NCI-H526 treated with DMSO at 0.1 percent for 48 hours (cell line): ENCODE measurements at places on chromosomes 13 and 19.

- no peak for DNase-seq
These were observed 9.5 kb upstream of the COMP start for GRCh38 chr19:18800636-18801035.

DNA sequence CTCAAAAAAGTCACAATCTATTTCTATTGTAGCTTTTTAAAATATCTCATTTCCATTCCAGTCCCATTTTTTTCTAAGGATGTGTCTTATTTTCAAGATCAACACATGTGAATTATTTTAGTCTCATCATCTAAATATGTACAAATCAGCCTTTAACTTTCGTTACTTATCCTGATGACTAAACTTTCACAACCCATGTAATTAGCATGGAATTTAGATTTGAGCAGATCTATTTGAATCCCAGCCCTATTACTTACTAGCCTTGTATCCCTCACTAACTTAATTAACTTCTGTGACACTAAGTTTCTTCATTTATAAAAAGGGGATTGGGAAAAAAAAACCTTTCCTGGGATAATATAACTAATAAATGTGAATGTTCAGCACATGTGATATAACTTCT, 81.1 kb downstream of the UFM1 start:
- DNase-seq: no peak

- peak; percentile 84 for DNase-seq
These were observed 1.5 kb downstream of the FOSB start for GRCh38 chr19:45469132-45469944.

- DNase-seq: no peak
These were observed 332.2 kb upstream of the SGCG start for GRCh38 chr13:22848539-22849052.

DNA sequence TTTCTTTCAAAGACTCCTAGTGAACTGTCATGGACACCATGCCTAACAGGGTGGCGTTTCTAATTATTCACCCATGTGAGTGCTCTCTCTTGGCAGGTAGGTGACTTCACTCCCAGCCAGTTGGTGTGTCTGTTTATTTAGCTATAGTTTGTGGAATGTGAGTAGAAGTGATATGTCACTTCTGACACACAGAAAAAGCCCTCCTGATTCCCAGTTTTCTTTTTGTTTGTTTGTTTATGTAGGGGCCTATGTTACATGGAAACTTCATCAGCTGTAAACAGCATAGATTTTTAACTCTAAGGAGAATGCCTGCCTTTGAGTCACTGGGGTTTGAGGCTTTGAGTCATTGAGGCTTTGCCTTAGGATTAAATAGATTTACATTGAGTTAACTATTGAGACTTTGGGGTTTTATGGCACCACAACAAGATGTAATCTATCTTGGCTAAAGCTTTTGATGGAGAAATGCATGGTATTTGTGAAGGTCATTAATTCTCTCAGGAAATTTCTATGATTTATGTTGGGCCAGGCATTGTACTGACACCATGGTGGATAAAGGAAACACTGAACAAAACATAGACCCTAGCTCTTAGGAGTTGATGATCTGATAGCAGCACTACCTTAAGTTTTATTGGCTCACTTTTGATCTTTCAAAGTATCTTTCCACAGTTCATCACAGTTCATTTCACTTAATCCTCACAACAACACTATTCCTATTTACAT, 45.3 kb downstream of the UFM1 start:
- DNase-seq: no peak

DNA sequence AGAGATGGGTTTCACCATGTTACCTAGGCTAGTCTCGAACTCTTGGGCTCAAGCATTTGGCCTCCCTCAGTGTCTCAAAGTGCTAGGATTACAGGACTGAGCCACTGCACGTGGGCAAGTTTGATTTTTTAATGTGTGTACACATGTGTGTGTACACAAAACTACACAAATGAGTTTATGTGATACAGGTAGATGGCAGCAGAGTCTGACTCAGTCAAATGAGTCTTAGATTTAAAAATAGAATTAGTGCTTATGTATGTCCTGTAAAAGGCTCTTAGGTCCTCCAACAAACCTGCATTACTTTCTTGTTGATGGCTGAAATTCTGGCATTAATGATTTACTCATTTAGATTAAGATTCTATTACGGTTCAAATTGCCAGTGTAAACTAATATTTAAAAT, 293.7 kb downstream of the PCDH17 start:
- DNase-seq: no peak

- no peak for DNase-seq
These were observed 640 bp upstream of the MIDN start for GRCh38 chr19:1247748-1248138.

DNA sequence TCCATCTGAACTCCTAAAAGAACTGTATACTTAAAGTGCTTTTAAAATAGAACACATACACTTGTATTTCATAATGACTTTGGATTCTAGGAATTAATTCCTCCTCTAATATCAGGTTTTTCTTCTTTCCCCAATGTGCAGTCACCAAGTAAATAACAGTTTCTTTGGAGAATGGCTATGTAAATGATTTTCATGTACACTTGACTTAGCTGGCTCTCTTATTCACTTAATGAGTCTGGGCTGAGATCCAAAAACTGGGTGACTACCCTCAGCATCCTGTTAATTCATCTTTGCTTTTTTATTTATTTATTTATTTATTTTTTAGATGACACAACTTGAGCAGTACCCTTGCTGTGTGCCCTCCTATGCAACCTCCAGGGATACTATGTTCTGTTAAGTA, 1003.7 kb downstream of the SLITRK1 start:
- DNase-seq: no peak

DNA sequence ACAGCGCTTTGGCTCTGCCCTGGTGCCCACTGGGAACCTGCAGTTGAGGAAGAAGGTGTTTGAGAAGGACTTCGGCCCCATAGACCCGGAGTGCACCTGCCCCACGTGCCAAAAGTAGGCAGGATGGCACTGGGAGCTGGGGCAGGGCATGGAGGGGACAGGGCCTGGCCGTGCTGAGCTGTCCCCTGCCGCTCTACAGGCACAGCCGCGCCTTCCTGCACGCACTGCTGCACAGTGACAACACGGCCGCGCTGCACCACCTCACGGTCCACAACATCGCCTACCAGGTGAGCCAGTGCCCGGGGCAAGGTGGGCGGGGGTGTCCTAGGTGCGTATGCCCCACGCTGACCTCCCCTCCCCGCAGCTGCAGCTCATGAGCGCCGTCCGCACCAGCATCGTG, 5.1 kb upstream of the DNM2 start:
- DNase-seq: no peak

- DNase-seq: no peak
These were observed 16.8 kb downstream of the CEBPG start for GRCh38 chr19:33390101-33390907.

DNA sequence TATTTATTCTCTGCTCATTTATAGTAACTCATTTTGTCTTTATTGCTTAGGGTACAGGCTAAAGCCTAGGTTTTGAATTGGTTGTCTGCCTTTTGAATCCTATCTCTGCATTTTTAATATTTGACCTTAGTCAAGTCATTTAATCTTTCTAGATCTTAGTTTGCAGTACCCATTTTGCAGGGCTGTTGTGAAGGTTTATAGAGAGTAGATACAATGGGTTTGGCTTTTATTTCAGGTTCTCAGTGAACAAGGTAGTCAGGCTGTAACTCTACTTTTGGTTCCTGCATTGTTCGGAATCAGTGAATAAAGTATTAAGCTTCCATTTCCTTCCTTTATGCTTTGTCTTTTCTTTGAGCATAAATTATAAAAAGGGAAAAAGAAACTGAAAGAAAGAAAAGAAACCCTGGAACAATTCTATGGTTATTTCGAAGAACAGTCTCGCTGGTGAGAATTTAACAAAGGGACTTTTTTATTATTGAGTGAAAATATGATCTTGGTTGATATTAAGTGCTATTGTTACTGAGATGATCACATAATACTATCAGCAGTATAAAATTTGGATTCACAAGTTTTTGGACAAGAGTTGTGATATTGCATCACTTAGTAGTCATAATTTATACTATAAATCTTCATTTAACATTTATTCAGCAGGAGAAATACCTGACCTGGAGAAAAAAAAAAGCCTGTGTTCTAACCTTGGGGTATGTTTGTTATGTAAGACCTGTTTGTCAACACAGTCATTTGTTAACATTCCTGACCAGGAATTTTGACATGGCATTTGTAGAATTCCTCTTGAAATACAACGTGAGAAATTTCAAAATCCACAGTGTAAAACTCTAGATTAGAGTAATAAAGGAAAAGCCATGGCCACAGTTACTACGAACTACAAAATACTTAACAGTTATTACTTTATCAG, 91.3 kb downstream of the ZMYM2 start:
- DNase-seq: no peak

- DNase-seq: no peak
These were observed 64.7 kb downstream of the COL4A2 start for GRCh38 chr13:110371550-110372465.

- no peak for DNase-seq
These were observed 62.2 kb downstream of the CCNE1 start for GRCh38 chr19:29873801-29874575.

GRCh38 chr13:73767747-73768315, 366.4 kb downstream of the KLF12 start:
- no peak for DNase-seq

GRCh38 chr19:39372047-39372802, 18.7 kb downstream of the PAF1 start:
- DNase-seq: no peak

DNA sequence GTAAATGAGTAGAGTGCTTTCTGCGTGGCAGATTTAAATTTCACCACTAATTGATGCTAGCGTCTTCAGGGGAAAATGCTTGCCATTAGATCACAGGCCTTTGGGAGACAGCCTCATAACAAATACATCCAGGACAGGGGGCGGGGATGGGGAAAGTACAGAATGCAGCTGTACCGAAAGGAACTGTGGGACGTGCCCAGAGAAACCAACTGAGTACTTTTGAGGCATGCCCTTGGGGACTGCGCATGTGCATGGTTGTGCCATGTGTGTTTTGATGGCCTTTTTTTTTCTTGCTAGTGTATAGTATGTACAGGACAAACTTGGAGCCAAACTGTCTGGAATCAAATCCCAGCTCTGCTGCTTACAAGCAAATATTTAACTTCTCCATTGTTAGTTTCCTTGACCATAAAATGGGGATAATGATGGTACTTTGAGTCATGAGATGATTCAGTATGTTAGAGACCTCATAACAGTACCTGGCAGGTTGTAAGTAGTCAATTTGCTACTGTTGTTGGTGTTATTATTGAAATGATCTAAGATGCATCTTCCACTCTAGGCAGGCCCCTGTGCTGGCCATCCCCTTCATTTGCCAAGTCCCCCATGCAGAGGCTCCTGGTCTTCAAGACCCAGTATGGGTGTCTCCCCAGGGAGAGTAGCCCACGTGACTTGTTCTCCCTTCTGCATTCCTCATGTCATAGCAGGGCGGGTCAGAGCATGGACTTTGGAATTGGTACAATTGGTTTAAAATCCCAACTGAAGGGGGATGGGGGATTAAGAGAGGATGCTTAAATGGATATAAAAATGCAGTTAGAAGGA, 68.3 kb upstream of the NPAS1 start:
- peak; percentile 87 for DNase-seq

GRCh38 chr13:97352815-97353214, 81.2 kb upstream of the RAP2A start:
- DNase-seq: no peak

DNA sequence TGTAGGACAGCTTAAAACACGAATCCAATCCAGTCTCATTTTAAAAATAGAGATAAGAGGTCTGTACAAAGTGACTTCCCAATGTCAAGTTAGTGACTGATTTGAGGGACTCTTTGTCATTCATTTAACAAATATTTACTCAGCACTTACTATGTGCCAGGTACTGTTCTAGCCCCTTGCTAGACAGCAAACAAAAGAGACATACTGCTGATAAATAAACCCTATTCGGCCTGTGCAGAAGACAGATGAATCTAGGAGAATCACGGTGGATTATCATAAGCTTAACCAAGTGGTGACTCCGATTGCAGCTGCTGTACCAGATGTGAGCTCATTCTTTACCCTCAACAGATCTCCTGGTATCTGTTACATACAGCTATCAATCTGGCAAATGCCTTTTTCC, 6.4 kb upstream of the ELF1 start:
- no peak for DNase-seq

GRCh38 chr13:91574766-91575165, 176.3 kb downstream of the GPC5 start:
- DNase-seq: no peak

DNA sequence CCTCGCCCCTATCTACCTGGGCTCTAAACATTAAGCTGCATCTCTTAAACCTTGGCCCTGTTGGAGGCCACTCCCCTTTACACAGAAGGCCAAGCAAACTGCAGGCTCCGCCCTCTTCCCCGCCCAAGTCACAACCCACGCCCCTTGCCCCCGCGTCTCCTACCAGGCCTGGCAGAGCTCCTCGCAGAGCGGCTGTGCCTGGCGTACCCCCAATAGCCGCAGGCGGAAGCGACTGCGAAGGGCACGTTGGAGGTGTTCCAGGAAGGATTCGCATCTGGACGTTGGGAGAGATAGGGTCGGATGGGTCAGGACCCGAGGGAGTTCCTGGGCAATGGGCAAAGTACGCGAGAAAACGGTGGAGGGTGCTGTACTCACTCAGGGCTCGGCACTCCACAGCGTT, 5.9 kb downstream of the RTBDN start:
- peak; percentile 55 for DNase-seq

DNA sequence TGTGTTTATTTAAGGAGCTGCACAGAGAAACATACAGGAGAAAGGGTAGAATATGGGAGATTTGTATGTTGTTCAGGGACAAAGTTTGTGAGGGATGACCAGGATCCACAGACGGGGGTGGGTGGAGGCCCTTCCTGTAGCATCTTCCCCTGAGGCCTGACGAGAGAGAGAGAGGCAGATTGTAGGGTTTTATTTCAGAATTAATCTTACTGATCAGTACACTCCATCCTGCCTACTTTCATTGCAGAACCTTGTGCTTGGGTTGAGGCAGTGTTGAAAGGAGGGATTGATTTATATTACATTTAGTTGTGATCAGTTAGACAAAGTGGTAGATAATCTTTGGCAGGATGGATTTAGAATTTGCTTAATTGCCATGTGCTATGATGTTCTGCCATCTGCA, 39.6 kb downstream of the MTUS2 start:
- DNase-seq: no peak

DNA sequence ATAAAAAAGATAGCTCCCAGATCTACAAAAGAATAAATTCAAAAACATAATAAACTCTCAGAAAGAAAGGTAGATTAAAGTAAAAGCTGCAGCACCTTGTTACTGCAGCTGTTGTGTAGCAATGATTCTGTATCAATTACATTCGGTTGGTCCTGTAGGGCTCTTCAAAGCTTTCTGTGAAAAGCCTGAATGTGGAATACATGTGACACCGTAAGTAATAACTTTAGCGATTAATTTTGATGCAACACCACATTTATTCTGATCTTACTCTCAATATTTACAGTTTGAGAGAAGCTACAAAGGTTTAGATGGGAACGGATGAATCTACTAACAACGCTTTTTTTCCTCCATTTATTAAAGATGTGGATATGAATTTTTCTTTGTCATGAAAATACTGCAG, 279.2 kb downstream of the DACH1 start:
- no peak for DNase-seq
